ENCODE measurements at places on chromosomes 7 and 10. TPM values are rescaled to one million over a fixed set of nuclear protein-coding genes. Genes with fewer than 3 reads are reported as not detected.

The FZD1 gene
- total RNA-seq, result 3.2 TPM

The ANKRD2 gene
- total RNA-seq, result 0.90 TPM

The TRIM50 gene
- total RNA-seq, result not detected

The GOLGA7B gene
- 1.0 TPM for total RNA-seq

DNA sequence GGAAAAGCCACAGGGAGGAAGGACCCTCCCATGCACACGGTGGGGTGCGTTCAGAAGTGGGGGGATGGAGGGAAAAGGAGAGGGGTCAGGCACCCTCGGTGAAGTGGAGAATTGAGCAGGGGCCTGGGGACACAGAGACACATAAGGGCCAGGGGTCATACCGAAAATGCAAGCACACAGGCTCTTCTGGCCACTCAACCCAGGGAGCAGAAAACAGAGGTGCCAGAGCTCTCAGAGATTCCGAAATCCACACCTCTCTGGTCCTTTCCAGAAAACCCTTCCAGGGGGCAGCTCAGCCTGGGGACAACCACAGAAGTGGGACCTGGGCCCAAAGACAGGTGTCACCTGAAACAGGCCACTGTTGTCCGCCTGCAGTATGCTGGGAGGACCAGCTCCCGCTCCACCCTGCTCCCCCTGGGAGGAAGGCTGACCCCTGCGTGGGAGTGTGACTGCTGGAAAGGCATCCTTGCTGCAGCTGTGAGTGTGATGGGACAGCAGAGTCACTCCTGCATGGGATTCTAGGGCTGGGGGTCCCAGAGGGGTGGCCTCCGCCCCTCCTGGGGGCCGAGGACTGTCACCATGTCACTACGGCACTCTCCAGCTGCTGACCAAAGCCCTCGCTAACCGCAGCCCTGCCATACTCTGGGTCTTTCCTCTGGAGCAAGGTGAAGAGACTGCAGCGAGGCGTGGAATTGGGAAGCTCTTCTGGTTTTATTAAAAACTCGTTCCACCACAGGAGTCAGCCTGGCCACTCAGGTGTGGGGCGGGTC lies 63.1 kb downstream of the TMEM209 start:
- no peaks in the 10 kb centered on the region for H3K27me3 ChIP-seq
- no peak for DNase-seq
- peak overlapping the region; percentile 42 for H3K27ac ChIP-seq
- peaks cover 13% of the 10 kb centered on the region for H3K36me3 ChIP-seq

GRCh38 chr10:90020506-90020905 lies 319.1 kb downstream of the KIF20B start:
- H3K4me1 ChIP-seq, result no peaks in the 10 kb centered on the region
- DNase-seq, result no peak
- H3K36me3 ChIP-seq, result no peaks in the 10 kb centered on the region
- H3K27ac ChIP-seq, result no peak overlapping the region

The CSTF2T gene
- 32.3 TPM for total RNA-seq

DNA sequence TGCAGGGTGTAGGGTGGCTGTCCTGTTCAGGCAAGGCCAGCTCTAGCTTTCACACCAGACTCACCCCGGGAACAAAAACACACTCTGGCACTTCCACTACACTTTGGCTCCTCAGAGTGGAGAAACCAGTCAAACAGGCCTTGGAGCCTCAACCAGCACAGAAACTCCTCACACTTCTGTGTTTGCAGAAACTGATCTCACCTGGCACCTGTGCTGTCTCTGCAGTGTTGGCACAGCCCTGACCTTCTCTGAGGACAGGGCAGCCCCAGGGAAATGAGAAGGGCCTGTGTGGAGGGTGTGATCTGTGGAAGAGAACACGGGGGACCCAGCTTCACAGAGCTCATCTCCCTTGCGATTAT lies 4.1 kb upstream of the CALML5 start:
- H3K27me3 ChIP-seq, result peaks cover 2% of the 10 kb centered on the region
- peak overlapping the region; percentile 12 for H3K4me3 ChIP-seq
- peaks cover 42% of the 10 kb centered on the region for H3K4me1 ChIP-seq
- peak; percentile 77 for DNase-seq

- no peaks in the 10 kb centered on the region for H3K27me3 ChIP-seq
- H3K27ac ChIP-seq, result no peak overlapping the region
- DNase-seq, result peak; percentile 20
- H3K36me3 ChIP-seq, result no peaks in the 10 kb centered on the region
Measured at GRCh38 chr10:87734987-87735827, 75.5 kb downstream of the PAPSS2 start.
